ENCODE measurements at places on chromosomes 1 and 21.

DNA sequence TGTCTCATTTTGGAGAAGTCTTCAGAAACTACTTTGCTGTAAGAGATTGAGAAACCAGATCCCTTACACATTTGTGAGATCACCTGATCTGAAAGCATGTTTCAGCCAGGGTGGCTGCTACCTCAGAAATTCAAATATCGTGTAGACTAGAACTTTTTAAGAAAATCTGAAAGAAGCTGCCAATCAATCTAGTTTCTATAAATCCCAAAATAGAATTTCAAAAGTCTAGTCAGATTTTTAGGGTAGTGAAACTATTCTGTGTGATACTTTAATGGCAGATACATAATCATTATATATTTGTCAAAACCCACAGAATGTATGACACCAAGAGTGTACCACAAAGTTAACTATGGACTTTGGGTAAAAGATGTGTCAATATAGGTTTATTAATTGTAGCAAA is 79.9 kb upstream of the PLPPR5 start:
- DNase-seq: no peak

DNA sequence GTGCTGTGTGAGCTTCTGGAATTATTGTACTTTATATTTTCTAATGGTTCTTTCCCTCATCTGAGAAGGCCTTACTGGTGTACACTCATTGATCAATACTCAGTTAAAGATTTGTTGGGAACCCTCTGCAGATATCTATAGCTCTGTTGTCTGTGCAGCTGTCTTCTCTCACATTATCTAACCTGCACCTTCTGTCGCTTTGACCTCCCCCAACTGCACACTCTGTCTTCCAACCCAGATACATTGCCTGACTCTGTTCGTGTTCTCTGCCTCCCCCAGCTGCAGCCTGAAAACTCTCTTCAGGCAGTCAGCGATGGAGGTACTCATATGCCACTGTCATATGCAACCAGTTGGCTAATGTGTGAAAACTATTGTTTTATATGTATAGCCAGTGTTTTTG is 334.3 kb downstream of the NCAM2 start:
- no peak for DNase-seq

DNA sequence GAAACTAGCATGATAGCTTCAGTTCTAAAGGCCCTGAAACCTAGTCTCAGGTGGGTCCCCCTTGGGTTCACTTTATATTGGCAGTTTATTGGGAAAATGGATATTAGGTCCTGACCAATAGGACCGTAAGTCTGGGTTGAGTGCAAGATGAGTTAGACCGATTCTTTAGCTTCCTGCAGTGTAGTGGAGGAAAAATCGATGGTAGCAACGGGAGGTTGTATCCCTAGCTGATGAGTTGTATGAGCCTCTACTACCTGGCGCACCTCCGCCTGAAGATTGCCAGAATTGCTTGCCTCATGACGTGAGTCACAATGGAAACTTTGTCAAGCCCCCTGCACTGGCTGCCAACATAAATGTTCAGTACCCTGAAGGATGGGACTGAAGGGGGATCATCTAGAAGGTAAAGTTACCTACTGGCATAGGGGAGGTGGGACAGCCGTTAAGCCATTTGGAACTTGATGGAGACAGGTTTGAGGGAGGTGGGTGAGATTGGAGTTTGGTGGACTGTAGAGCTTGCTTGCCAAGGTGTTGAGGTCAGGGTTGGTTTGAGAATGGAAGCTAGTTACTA is 3.9 kb downstream of the RCC1 start:
- no peak for DNase-seq

GRCh38 chr1:42209526-42210251 is 45.1 kb upstream of the GUCA2A start:
- no peak for DNase-seq

- no peak for DNase-seq
These were observed 10.4 kb upstream of the ITPKB start for GRCh38 chr1:226749467-226749866.

DNA sequence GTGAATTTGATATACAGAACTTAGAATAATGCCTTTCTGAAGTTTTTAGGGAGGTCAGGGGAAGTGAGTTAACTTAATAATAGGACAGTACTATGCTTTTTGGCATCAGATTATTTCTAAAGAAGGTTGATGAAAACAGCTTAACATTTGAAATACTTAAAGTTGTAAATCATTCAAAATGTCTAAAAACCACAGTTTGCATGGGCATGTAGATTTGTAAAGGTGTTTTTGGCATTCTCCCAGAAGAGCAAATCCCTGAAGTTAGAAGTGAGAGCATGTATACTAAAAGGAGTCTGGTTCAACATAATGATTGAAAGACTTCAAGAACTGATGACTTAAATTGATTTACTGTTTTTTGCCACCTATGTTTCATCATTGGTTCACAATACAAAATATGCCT is 6.7 kb downstream of the DR1 start:
- DNase-seq: no peak

- DNase-seq: no peak
These were observed 17.6 kb downstream of the ATP8B2 start for GRCh38 chr1:154342836-154343472.

DNA sequence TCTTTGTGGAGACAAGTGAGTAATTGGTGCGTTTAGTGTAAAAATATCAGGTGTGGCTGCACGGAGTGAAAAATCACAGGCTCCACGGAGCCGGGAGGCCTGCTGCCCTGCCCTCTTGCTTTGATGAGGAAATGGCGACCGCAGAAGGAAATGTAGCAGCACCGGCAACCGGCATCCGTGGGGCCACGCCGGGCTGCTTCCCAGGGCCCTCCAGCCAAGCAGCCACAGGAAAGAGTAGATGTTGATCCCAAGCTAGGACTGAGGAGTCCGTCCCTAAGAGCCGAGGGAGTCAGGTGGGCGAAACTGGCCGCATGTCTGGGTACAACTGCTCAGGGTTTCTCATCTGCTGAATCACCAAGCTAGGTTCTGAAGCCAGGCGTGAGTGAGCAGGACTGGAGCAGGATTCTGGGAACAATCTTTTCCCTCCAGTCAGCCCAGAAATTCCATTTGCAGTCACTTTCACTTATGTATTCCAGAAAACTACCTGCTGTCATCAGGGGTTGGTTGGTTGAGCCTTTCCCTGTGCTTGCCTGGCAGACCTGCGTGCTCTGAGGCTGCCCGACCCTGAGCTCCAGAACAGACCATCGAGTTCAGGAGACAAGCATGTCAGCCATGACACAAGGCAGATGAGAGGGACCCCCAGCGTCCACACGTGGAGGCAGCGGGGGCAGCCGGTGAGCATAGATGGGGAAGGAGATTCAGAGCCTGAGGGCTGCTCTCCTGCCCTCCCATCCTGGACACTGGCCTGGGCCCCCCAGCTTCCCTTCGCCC is 5.8 kb upstream of the ITGB2 start:
- no peak for DNase-seq

DNA sequence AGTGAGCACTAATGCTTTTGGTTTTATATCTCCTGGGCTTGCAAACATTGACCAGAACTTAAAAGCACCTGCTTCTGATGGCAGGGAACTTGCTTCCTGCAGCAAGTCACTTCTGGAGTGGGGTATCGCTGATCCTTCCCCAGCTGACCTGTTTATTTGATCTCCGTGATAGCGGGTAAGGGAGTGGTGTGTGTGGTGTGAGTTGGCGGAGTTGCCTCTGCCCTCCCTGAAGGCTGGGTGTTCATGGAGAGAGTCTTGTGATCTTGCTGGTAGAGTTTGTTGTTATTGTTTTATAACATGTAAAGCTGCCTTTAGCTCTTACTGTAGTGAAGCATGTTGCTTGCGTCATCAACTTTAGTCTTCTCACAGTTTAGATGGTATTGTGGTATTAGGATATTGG is 3.9 kb downstream of the MFN2 start:
- DNase-seq: no peak

DNA sequence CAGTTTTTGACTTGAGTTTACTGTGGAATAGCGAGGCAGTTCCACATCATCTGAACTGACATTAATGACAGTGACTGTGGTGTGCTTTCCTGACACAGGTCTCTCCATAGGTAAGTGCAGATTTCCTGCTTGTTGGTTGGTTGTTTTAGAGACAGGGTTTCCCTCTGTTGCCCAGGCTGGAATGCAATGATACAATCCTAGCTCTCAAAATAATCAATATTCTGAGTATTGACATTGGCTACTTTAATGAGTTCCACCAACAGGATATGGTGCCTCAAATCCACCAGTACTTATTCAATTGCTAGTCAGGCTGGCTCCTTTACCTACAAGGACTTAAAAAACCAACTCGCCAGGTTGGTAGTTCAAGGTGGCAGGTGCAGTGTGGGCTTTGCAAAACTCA is 63.8 kb downstream of the CLSTN1 start:
- DNase-seq: no peak

DNA sequence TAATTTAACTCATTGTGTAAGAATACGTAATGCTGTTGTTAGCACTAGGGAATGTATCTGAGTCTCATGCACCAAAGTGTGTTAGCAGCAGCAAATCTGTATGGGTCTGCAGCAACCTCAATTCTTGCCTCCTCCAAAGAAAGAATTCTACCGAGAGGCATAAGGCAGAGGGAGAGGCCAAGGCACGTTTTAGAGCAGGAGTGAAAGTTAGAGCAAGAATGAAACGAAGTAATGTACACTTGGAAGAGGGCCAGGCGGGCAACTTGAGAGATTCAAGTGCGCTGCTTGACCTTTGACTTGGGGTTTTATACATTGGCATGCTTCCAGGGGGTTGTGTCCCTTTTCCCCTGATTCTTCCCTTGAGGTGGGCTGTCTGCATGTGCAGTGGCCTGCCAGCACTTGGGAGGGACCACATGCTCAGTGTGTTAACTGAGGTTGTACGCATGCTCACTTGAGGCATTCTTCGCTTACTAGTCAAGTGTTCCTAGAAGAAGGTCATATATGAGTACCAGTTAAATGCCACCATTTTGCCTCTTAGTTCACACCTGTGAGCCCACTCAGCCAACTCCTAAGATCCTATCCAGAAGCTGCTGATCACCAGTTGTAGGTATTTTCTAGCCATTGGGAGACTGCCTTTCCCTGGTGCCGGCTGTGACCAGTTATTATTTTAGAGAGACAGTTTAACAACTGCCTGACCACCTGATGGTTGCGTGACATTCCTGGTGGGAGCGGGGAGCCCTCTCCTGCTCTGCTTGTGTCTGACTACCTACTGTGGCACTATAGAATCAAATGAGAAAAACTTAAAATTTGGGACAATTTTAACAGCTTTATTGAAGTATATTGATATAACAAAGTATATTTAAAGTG is 2.7 kb upstream of the CNN3 start:
- no peak for DNase-seq

- DNase-seq: no peak
These were observed 25.0 kb upstream of the PHTF1 start for GRCh38 chr1:113784104-113784779.

- no peak for DNase-seq
These were observed 323.1 kb upstream of the FAM78B start for GRCh38 chr1:166489670-166490436.

GRCh38 chr1:54996359-54996868 is 2.3 kb upstream of the BSND start:
- DNase-seq: peak; percentile 74

DNA sequence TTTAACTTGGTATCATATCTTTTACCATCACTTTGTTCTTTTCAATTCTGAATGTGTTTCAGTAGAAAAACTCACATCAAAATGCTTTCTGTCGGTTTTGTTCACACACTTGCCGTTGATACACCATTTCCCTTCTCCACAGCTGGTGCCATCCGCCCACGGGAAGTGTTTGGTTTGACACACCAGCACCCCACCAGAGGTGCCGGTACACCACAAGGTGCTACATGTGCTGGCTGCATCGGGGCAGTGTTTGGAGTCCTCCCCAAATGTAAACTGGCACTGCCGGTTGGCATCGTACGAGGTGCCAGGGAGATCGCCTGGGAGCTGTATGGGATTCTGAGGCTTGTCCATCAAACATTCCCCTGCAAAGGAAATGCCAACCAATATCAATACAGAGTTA is 5.0 kb downstream of the ADAMTS1 start:
- no peak for DNase-seq
